ENCODE measurements at places on chromosomes 2 and 18.

DNA sequence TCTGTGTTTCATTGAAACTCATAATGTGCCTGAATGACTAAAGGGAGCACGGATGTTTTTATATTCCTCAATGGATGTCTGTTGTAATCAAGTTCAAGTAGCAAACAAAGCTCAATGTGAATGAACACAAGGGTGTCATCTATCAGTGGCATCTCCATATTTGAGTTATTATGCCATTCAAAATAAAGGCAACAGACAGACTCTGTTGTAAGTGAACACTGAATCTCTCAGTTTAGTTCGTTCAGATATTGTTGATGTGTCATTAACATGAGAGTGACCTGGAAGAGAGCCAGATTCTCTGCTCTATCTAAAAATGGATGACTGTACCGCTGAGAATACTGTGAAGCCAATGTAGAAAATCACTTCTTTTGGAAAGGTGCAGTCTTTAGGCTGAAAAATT lies 118.7 kb downstream of the NUP35 start:
- no peak for DNase-seq
- no peaks in the 10 kb centered on the region for H3K27me3 ChIP-seq
- no peak overlapping the region for H3K27ac ChIP-seq
- H3K36me3 ChIP-seq: no peaks in the 10 kb centered on the region

DNA sequence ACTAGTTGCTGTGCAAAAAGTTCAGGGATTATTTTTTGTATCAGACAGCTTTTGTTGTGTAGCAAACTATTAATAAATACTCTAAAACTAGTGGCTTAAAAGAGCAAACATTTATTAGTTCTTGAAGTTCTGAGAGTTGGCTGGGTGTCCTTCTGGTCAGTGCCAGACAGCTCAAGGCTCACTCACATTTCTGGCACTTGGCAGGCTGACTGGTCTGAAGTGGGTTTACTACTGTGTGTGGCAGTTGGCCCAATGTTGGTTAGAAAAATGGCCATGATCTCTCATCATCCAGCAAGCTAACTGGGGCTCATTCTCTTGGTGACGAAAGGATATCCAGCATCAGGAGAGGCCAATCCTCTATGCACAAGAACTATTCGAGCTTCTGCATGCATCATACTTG lies 71.4 kb upstream of the ZNF385B start:
- H3K4me1 ChIP-seq: peaks cover 8% of the 10 kb centered on the region
- DNase-seq: no peak
- H3K27ac ChIP-seq: no peak overlapping the region
- no peaks in the 10 kb centered on the region for H3K36me3 ChIP-seq

DNA sequence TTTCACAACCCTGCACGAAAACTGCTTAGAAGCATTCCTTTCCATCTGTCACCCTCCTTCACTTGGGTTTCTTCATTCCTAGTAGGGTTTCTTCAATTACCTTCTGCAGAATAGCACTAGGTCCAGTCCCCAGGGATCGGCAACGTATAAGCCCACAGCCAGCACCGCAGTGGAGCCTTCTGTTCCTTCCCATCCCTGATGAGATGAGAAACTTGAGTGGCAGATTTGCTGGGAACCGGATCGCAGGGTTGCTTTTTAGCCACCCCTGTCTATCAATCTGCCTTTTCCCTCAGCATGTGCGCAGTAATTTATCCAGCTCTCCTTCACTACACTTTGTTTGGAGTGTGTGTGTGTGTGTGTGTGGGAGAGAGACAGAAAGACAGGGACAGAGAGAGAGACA lies 94.2 kb downstream of the CD8B2 start:
- no peak overlapping the region for H3K27ac ChIP-seq
- H3K36me3 ChIP-seq: no peaks in the 10 kb centered on the region
- H3K4me1 ChIP-seq: peaks cover 16% of the 10 kb centered on the region
- H3K27me3 ChIP-seq: no peaks in the 10 kb centered on the region

DNA sequence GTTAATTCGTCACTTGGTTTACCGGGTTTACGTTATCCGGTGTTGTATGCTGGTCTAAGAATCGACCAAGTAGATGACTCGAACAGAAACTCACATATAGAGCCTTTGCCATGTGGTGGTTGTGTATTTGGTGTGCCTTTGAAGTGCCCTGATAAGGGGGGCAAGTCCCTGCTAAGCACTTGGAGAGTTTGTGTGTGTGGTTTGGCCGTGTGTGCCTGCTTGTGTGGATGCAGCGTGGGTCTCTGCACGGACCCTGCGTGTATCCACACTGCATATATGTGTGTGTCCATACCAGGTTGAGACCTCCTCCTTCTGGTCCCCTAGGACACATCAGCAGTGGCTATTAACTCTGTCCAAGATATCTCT lies 2.4 kb upstream of the CELF4 start:
- H3K4me3 ChIP-seq: peak overlapping the region; percentile 82
- peaks cover 25% of the 10 kb centered on the region for H3K27me3 ChIP-seq
- H3K36me3 ChIP-seq: no peaks in the 10 kb centered on the region
- no peak for DNase-seq
- peaks cover 23% of the 10 kb centered on the region for H3K4me1 ChIP-seq

DNA sequence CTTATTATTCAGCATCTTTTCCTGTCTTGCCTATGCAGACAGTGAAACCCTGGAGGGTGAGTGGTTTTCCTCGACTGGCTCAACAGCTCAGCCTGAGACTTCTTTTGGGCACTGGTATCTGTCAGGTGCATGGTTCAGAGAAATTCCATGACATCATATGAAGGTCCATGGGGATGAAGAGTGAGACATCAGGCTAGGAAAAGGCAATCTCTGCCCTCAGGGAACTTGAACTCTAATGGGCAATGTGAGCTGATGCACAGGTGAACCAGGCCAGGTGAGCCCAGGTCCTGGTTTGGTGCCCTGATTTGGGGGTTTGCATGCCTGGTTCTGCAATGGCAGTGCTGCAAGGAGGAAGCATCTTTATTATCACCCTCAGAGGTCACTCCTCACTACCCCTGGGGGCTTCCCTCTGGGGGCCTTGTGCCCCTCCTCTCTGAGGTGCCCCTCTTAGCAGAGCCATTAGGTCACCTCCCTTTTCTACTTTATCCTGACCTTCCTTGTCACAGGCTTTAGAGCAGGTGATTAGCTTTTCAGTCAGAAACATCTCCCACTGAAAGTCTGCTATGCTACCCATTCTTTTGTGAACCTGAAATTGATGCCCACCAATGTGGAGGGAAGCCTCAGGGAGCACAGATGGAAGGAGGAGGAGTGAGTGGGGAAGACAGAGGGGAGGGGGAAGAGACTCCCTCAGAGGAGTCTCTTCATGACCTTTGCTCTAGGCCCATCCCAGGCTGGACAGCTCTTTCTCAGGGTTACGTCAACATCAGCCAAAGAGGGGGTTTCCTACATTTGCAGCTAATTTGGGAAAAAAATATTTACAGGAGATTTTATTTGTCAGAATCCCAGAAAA lies 47.3 kb downstream of the MERTK start:
- H3K4me3 ChIP-seq: no peak overlapping the region
- DNase-seq: no peak
- H3K27ac ChIP-seq: peak overlapping the region; percentile 92
- peaks cover 11% of the 10 kb centered on the region for H3K4me1 ChIP-seq
- no peaks in the 10 kb centered on the region for H3K27me3 ChIP-seq
- H3K36me3 ChIP-seq: peaks cover 6% of the 10 kb centered on the region

All from thoracic aorta (tissue), 2 donors.